OCI-LY7 (cell line): ENCODE measurements at places on chromosomes 16 and 17.

GRCh38 chr16:10300905-10301304, 85.0 kb upstream of the ATF7IP2 start:
- peak; percentile 45 for DNase-seq

- DNase-seq, result no peak
Measured at GRCh38 chr17:65529040-65529633, 32.3 kb downstream of the AXIN2 start.

GRCh38 chr17:42038221-42038973, 12.0 kb downstream of the C17orf113 start:
- DNase-seq, result no peak

DNA sequence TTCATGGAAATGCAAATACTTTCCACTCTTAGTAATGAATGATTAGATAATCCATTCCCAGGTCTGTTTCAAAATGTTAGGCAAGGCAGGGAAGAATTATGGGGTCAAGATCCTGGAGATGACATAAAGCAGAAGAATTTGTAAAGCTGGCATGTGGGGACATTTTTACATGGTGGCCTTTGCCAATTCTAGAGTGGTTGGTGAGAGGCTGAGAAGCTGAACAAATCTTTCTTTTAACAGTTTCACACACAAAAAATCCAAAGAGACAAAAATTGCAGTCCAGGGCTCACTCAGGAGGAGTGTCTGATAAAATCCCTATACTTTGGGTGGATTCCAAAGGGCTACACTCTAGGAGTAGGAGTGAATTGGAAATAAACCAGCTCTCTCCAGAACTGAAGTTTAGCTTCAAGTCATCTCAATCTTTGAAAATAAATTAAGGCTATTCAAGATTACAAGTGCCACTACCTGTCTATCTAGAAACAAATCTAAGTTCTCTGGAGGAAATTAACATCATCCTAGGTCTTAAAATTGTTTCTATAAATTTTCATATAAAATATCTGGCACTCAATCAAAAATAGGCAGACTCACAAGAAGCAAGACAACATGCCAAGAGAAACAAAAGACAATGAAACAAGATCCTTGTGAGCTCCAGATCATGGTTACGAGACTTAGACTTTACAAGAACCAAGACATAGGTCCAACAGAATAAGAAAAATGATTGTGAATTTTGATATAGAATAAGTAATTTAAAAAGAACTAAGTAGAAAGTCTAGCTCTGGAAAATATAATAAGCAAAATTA, 113.0 kb upstream of the AXIN2 start:
- no peak for DNase-seq

- DNase-seq, result peak; percentile 31
Measured at GRCh38 chr16:24499193-24499814, 40.1 kb upstream of the RBBP6 start.

DNA sequence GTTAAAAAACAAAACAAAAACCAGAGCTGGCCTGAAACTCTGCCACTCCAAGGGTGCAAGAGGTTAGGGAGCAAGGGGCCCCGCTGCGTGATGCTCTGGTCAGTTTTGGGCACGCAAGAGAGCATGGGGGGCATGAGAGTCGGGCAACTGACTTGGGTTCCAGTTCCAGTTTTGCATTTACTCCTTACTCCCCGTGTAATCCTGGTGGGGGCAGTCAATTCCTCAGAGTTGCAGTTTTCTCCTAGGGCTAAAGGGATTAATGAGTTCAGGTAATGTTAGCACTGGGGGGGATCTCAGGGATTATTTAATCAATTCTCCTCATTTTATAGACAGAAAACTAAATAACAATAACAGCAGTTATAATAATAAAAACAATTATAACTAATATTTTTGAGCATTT, 72.9 kb upstream of the PMFBP1 start:
- DNase-seq, result no peak
